ENCODE measurements at places on chromosomes 7 and 10.

DNA sequence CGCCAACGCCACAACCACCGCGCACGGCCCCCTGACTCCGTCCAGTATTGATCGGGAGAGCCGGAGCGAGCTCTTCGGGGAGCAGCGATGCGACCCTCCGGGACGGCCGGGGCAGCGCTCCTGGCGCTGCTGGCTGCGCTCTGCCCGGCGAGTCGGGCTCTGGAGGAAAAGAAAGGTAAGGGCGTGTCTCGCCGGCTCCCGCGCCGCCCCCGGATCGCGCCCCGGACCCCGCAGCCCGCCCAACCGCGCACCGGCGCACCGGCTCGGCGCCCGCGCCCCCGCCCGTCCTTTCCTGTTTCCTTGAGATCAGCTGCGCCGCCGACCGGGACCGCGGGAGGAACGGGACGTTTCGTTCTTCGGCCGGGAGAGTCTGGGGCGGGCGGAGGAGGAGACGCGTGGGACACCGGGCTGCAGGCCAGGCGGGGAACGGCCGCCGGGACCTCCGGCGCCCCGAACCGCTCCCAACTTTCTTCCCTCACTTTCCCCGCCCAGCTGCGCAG is 424 bp downstream of the EGFR start:
- DNase-seq: no peak

DNA sequence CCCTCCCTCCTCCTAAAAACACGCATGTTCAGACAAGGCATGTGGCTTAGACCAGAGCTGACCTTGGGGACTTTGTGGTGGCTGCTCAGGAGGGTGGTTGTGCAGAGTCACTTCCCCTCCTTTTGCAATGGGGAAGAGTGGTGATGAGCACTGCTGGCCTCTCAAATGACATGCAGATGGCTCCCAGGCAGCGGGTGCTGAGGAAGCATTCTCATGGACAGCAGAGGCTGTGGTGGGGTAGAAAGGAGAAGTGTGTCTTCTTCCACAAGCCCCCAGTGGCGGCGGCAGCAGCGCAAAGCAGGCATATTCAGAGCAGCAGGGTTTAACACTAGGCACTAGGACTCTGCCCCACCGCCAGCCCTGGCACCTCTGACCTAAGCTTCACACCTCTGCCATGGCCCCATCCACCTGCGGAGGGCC is 105.9 kb upstream of the ANLN start:
- no peak for DNase-seq

DNA sequence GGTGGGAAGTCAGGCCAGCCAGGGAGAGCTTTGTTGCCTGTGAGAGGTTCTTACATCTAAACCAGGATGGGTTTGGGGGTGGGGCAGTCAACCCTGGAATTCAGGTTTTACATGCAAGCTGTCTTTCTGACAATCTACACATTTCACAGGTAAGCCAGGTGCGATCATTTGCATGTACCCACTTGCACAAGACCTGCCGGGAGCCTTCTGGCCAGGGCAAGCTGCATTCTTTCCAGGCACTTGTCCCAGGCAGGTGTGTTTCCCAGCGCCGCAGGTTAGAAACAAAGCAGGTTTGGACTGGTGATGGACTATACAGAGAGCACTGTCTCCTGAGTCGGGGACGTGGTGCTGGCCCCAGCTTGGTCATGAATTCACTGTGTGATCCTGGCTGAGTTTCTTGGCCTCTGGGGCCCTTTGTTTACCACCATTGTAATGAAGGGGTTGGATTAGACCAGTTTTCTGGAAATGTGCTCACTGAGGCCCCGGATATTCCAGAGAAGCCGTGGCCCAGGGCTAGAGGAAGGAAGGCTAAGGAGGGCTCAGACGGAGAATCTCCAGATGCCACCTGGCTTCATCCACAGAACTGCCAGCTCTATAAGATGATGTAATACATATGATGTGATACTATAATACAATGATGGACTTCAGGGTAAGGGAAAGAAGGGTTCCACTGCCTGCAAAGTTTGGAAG is 205.2 kb upstream of the SVIL start:
- no peak for DNase-seq

DNA sequence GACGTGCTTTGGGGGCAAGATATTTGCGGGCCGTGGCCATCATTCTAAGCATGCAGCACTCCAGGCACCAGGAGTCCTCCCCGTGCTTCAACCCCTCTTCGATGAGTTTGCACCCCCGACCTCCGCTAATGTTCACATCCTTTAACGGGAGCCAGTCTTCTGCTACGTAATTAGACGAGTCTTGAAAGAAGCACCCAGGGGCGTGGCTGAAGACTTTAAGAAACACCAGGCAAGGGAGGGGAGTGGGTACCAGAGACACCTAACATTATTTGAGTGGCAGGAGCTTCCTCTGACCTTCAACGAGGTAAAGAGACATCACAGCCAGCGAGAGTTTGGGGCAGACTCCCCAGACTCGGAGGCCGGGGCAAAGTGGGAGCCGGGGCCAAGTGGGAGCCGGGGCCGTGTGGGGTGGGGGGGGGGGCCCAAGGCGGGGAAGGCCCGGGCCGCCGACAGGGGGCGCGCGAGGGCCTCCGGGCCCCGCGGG is 31.1 kb upstream of the TOMM7 start:
- peak; percentile 20 for DNase-seq

DNA sequence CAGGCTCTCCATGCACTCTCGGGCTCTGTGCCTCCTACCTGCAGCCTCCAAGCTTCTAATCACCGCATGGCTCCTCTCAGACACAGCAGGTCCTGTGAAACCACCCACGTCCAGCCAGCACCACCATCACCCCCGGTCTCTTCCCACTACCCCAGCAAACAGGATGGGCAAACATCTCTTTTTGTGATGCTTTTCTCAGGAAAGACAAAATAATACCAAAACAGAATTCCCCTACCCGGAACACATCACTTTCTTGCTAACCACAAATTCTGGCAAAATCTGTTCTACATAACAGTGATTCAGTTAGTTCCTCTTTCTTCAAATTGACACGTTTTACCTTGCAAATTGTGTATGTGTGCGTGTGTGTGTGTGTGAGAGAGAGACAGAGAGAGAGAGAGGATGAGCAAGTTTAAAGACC is 6.5 kb downstream of the SNX8 start:
- DNase-seq: no peak

GRCh38 chr10:132578287-132578951 is 40.8 kb downstream of the INPP5A start:
- no peak for DNase-seq

DNA sequence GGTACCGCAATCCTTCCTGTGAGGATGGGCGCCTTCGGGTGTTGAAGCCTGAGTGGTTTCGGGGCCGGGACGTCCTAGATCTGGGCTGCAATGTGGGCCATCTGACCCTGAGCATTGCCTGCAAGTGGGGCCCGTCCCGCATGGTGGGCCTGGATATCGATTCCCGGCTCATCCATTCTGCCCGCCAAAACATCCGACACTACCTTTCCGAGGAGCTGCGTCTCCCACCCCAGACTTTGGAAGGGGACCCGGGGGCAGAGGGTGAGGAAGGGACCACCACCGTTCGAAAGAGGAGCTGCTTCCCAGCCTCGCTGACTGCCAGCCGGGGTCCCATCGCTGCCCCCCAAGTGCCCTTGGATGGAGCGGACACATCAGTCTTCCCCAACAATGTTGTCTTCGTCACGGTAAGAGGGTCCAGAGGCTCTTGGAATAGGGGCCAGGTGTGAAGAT is 1.7 kb downstream of the MEPCE start:
- no peak for DNase-seq

- DNase-seq: no peak
These were observed 7.7 kb downstream of the VAX1 start for GRCh38 chr10:117130346-117130745.

DNA sequence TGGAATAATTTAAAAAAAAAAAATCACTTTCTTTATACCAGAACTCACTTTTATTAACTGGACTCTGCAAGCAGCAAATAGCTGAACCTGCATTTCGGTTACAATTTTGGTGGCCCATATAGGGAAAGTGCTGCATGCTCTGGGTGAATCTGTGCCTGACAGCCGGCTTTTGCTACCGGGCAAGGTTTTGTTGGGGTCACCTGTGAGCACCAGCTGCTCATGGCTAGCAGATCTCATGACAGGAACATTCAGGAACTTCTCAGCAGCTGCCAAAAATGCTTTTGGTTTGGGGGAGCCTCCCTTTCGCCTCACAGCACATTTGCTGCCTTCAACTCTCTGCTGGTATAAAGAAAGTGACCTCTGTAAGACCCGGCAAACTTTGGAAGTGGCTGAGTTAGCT is 13.2 kb upstream of the CREB3L2 start:
- no peak for DNase-seq

DNA sequence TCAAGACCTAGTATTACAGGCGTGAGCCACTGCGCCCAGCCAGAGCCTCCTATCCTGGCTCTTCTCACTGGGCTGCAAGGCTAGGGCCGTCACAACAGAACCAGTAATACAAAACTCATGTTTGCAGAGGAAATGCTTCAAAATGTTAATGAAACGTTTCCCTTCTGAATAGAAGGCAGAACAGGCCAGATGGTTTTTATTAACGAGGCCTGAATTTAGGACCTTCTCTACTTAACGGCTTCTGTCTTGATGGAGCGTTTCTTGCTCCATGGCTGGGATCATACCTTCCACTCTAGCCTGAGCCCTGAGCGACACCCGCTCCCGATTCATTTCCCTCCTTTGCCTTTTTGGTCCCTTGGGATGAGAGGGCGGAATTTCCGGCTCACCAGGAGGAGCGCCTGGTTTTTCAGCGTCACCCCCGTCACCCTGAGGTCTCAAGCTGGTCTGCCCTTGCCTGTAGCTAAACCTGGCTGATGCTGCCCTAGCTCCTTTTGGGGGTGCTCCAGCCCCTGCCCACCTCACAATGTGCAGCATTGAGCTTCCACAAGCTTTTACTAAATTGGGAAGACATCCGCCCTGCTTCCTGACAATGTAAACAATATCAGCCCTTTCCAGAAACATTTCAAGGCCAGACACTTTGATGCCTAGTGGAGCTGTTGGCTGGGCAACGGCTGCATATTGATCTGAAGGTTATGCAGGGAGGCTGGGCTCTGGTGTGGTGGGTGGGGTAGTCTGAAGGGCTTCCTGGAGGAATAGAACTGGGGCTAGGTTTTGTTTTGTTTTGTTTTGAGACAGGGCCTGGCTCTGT is 5.2 kb downstream of the CLIP2 start:
- DNase-seq: no peak

DNA sequence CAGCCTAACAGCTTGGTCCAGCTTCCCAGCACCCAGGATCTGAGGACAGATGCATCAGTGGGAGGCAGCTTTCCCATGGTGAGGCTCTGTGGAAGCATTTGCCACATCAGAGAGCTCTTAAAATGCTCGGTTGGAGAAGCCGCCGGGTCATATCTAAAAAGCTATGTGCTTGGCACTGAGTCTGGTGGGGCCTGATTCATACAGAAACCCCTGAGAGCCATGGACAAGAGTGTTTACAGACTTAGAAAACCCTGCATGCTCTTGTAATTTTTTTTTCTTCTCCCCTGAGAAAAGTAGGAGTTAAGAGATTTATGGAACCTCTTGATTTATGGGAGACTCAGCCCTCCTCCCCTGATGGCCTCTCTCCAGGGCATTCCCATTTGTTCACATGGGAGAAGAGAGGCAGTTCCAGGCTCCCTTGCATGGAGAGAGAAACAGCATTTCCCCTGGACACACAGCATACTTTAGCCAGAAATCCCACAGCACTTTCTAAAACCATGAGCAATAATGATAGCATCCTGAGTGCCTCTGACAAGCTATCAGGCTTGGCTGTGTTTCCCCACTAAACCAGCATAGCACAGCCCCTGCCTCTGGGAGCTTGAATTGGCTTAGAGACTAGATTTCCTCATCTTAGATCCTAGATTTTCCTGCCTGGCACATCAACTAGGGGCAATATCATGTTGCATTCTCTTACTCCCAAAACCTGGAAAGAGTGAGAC is 322.1 kb upstream of the AUTS2 start:
- DNase-seq: no peak

- no peak for DNase-seq
These were observed 118.9 kb downstream of the APBB1IP start for GRCh38 chr10:26556748-26557640.

- DNase-seq: no peak
These were observed 234.3 kb downstream of the ADAM12 start for GRCh38 chr10:126153711-126154628.

GRCh38 chr7:139767561-139767982 is 10.2 kb downstream of the HIPK2 start:
- no peak for DNase-seq

DNA sequence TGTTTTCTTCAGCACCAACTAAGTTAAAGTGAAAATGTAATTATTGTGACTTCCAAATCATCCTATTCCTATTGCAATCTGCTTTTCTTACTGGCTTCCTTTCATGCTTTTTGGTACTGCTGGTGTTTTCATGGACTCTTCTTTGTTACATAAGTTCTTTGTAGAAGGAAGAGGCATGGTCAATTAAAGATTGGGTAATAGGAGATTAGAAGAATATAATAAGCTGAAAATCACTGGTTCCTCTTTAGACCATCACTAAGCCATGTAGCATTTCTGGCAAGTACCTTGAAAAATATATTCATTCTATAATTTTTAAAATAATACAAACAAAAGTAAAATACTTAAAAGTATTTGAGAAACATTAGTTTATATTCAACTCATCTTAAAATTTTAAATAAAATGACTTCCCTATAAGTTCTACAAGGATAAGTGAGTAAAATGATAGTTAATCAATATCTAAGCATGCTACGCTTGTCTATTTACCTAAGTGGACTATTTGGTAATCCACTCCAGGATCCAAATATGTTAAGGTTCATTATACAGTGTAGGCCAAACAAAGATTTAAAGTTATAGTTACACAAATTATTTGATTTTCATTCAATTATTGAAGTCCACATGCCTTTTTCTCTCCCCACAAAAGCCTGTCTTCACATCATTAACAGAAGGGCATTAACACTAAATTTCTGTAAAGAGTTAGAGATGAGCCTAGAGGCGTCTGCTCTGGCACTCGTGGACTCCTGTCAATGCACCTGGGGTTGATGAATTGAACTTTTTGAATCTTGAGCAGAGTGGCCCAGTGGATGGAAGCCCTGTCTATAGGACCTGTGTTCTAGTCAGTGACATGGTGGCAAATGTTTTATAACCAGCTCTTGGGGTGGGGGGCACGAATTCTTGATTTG is 408.1 kb downstream of the INHBA start:
- DNase-seq: no peak

GRCh38 chr7:94206295-94206694 is 188.4 kb upstream of the COL1A2 start:
- DNase-seq: no peak

GRCh38 chr10:100186253-100187212 is 704 bp upstream of the ERLIN1 start:
- no peak for DNase-seq

- no peak for DNase-seq
These were observed 47.0 kb upstream of the RPA3 start for GRCh38 chr7:7765422-7765821.

DNA sequence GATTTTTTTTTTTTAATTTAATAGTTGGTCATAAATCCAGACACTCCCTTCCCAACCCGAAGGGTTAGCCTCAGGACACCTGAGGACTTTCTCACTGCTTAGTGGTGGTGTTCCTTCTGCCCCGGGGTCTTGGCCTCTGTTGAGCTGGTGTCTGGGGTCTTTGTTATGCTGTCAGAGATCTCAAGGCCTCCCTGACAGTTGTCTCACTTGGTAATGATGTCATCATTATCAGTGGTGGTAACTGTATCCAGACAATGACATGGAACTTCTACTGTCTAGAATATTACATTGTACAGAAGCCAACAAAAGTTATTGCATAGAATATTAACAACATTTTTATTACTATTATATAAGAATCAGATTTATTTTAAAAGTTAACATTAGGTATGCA is 32.9 kb downstream of the PPP2R2D start:
- DNase-seq: no peak

Measured in activated CD8-positive, alpha-beta memory T cell treated with anti-CD3 and anti-CD28 coated beads for 4 hours (primary cell).